Cerebellum (tissue), 4 donors: ENCODE measurements at places on chromosomes 13 and 19.

GRCh38 chr19:31633014-31633413, 283.8 kb upstream of the TSHZ3 start:
- DNase-seq, result no peak

DNA sequence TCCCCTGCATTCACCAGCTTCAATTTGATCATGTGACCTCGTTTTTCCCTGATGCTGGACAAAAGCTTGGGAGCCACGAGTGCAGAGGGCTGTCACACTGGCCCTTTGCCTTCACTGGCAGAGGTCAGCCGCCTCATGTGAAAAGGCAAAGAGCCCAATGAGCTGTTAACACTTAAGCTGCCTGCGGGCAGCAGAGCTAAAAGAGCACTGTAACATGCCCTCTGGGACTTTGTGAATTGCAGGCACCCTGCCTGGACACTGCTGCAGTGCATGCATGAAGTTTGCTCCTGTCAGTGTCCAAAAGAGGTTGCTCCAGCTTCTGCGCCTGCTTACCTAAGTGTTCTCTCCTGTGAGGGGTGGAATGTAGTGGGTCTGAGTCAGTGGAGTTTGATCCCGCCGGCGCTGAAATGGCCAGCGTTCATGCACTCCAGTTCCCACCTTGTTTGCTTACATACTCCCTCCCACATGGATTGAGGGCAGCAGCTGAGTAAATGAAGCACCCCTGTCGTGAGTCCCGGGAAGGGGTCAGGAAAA, 193.7 kb downstream of the RFC3 start:
- no peak for DNase-seq

DNA sequence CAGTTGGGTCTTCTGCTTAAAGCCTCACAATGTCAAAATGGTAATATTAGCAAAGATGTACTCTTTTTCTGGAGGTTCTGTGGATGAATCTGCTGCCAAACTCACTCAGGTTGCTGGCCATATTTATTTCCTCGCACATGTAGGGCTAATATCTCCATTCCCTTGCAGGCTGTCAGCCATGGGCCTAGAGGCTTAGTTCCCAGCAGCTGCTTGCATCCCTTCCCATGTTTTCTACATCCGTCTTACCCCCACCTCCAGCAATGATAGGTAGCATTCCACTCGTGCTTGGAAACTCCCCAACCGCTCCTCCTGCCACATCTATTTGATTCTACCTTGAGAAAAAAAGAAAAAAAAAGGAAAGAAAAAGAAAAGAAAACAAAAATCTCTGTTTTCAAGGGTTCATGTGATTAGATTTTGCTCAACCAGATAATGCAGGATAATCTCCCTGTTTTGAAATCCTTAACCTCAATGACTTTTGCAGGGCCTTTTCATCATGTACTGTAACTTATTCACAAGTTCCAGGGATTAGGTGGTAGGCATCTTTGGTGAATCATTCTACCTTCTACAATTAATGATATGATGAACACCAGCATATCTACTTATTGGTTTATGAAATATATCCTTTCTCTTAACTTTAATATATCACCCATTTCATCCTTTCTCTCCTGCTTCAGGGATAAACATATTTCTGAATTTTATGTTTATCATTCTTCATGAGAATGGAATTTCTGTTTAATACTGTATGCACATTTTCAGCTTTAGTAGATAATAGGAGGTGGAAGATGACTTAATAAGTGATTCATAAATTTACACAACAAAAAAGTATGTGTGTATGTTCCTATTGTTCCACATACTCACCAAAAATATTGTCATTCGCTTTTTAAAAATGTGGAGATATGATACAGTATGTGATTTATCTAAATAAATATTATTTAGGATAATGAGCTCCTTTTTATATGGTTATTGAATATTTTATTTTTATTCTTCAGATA, 931.9 kb downstream of the SLITRK5 start:
- DNase-seq, result no peak

DNA sequence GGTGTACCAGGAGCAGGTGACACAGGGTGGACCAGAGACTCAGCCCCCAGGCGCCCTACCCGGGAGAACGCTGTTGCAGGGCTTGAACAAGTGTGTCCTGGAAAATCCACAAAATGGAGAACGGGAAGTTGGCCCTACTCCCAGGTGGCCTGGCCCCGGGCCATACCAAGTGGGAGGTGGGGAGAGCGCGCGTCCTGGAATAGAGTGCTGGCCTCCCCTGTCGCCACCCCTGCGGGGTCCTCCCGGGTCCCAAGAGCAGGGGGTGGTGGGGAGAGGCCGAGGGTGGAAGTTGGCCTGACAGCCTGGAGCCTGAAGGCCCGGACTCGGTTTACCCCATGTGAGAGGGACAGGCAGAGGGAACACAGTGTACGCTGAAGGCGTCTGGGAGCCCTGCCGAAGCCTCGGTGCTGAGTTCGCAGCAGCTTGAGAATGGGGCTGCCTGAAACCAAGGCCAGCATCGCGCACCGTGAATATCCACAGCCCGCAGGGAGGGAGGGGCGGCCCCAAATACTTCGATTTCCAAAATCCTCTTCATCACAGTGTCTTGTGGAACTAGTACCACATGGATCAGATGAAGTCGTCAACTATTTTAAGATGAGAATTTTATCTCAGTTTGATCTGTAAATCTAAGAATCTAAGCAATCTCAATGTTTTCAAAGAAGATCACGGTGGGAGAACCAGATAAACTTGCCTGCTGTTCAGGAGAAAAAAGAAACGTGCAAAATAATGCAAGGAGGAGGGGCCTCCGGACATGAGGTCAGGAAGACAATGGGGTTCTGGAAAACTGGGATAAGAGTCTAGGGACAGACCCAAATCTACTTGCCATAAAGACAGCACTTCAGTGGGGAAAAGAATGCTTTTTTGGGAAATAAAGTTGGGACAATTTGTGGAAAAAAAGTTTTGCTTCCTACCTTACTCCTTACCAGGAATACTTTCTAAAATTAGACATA, 10.4 kb upstream of the KLF16 start:
- no peak for DNase-seq

DNA sequence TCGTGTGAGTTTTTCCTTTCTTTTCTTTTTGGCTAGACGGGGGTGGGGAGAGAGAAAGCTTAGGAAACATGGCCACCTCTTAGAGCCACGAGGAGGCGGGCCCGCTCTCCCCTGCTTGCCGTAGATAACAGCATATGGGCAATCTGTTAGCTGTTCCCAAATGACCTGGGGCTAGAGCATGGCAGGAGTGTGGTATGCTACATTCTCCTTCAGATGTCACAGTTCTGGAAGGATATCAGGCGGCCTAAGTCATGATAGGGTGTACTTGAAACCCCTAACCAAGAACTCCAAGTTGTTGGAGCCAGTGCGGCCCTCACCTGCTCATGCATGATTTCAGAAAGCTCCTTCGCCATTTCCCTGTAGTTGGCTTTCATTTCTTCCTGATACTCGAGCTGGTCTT, 44.3 kb upstream of the SLC15A1 start:
- no peak for DNase-seq

DNA sequence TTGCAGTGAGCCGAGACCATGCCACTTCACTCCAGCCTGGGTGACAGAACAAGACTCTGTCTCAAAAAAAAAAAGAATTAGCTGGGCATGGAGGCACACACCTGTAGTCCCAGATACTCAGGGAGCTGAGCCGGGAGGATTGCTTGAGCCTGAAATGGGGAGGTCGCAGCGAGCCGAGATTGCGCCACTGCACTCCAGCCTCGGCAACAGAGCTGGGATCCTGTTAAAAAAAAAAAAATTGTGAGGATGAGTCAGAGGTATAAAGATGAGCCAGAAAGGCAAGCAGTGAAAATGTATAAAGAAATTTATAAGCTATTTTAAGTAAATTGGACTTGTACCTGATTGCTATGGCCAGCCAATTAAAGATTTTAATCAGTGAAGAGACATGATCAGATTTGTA, 21.1 kb downstream of the KBTBD6 start:
- DNase-seq, result no peak

DNA sequence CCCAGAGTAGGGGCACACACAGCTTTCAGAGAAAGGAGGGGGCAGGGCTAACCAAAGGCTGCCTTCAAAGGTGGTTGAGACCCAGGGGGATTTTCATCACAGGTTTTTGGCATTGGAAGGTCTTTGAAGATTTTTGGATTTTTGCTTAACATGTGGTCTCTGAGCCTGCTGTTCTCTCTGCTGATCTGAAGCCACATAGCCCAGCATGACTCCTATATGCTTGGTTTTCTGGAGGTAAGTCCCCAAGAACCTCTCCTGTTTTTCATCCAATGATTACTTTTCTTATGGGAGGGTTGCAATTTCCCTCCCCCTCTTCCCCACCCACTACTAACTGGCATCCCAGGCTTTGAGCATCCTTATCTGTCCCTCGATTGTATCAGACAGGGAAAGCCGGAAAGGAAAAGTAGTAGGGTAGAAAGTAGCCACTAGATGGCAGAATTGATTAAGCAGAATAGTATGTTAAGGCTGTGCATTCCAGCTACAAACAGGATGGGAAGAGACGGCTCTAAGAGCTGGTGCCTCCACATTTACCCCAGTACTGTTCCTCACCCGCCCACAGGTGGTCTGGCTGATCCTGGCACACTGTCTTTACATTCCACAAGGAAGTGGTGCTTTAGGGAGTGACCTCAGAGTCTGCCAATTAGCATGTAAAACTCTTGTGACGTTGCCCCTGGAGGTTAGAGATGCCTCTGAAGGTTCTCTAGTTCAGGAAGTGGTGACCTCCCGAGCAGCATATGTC, 218.9 kb upstream of the EDNRB start:
- peak; percentile 58 for DNase-seq

- DNase-seq, result no peak
Measured at GRCh38 chr19:51694318-51695085, 1.4 kb downstream of the SPACA6 start.

DNA sequence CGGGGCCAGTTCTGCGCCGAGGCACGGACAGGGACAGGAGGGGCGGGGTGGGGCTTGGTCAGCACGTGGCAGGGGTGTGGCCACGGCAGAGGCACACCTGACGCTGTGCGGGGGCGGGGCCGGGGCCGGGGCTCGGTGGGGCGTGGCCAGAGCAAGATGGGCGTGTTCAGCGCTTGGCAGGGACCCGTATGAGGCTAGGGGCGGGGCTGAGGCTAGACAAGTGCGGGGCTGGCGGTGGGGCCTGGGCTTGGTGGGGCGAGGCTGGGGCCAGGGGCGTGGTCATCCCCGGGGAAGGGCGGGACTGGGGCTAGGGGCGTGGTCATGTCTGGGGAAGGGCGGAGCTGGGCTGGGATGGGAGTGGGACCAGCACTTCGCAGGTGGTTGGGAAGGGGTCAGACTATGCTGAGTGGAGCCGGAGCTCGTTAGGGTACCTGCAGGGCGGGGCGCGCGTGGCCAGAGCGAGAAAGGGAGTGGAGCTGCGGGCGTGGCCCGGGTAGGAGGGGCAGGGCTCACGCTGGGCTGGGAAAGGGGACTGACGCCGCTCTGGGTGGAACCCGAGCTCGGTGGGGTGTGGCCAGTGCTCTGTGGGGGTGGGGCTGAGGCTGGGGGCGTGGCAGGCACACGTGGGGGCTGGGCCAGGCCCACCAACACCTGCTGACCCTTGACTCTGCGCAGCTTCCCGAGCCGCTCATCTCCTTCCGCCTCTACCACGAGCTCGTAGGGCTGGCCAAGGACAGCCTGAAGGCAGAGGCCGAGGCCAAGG, 12.8 kb downstream of the POLR2E start:
- no peak for DNase-seq

DNA sequence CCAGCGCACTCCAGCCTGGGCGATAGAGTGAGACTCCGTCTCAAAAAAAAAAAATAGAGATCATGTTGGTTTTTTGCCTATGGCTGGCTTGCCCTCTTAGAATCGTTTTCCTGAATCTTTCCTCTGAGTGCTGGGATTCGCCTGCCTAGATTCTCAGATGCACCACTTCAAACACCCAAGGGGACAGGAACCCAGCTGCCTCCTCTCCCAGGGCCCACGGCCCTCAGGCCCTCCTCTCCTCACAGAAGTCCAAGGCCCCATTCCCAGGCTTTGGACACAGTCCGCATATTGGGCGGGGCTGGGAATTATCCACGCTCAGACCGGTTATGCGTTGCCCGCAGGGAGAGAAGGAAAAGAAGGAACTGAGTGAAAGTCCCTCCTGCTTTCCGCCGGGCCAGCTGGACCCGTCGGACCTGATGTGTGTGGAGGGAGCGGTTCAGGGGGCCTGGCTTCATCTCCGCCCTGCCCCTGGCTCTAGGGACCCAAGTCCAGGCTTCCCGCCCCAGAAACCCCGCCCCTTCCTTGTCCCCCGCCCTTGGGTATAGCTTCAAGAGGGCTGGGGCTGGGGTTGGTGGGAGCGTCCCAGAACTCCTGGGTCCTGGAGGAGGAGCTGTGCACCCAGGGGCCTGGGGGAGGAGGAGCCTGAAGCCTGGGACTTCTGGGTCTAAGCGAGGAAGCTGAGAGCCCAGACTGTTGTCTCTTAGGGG, 5.8 kb downstream of the PPFIA3 start:
- no peak for DNase-seq

DNA sequence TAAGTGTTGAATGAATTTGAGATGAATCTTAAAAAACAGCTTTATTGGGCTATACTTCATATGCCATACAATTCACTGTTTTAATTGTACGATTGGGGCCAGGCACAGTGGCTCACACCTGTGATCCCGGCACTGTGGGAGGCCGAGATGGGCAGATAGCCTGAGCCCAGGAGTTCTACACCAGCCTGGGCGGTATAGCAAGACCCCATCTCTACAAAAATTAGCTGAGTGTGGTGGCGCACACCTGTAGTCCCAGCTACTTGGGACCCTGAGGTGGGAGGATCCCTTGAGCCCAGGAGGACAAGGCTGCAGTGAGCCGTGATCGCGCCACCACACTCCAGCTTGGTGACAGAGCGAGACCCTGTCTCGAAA, 10.3 kb downstream of the ARID3A start:
- no peak for DNase-seq

DNA sequence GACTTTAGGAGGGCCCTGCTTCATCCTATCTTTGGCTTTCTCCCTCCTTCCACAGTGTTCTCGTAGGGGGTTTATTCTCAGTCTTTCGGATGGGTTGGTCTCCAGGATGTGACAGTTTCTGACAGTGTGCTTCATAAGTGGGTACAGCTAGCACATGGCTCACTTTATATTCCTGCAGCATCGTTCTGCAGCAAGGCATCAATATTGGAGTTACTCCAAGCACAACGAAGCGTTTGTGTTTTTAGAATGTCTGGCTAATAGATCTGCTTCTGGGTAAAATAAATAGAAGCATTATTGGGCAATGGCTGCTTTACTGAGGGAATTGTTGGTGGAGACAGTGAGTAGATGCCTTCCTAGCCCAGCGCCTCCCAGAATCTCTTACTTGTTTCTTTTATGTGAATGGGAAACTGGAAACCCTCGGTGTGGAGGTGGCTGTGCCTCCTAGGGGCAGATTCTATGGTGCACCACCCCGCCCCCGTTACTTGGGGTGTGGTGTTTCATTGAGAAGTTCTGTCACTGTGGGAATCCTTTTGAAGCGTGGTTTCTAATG, 2.0 kb downstream of the FARP1 start:
- no peak for DNase-seq

- no peak for DNase-seq
Measured at GRCh38 chr19:38317104-38317612, 1.4 kb upstream of the YIF1B start.
